ENCODE measurements at places on chromosomes 11 and 22.

- DNase-seq = peak; percentile 9
Observed at GRCh38 chr11:74611369-74611861, 19.0 kb downstream of the POLD3 start.

DNA sequence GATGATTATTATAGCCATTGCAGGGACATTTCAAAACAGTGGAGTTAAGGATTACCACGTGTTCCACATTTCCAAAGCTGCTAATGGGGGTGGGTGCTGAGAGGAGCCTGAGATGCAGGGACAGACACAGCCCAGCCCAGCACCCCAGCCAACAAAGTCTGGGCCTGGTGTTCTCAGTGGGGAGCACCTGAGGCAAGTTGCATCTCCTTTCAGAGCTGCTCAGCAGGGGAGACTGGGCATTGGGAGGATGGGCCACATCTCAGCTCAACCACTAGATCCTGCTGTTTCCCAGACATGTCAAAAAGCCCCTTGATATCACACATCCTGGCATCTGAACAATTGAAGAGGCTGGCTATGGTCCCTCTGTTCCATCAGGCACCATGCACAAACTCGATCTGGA, 458.0 kb upstream of the KIRREL3 start:
- peak; percentile 84 for DNase-seq

GRCh38 chr22:17164392-17165024, 5.4 kb upstream of the HDHD5 start:
- no peak for DNase-seq

DNA sequence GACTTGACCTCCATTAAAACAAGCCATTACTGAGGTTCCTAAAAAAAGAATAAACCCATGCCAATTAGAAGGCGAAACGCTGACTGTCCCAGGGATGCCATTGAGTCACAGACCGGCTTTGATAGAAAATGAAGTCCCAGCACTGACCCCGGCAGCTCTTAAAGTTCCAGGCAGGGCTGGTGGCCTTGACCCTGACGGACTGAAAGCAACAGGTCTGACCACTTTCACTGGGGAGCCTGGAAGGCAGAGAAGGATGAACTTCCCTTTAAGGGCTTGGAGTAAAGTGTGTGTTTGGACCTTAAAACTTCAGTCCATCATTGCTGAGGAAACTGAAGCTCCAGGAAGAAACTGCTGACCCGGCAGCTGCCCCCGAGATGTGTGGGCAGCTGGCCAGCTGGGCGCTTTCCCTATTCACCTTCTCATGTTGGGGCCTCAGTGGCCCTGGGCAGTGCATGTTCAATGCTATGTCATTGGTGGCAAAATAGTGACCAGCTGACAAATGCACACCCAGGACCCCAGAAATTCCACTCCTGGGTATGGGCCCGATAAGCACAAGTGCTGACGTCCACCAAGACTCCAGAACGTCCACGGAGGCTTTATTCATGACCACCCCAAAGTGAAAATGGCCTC, 18.9 kb upstream of the EFCAB6 start:
- no peak for DNase-seq

DNA sequence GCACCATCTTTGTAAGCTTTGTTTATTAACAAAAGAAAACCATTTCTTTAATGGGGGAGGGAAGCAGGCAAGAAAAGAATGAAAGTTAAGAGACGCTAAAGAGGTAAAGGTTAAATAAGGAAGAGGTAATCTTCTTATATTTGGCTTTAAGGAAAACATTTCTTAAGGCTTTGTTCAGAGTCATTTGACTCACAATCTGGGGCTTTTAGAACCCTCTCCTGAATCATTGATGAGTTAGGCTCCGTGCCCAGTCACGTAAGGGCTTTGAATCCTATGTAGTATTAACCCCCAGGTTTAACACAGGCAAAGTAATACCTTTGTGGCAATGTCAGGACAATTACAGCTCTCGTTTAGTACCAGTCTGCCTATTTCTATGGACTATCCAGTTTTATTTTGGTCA, 26.1 kb downstream of the MADD start:
- DNase-seq = no peak

GRCh38 chr11:61860054-61860903, 31.1 kb downstream of the FADS3 start:
- no peak for DNase-seq

DNA sequence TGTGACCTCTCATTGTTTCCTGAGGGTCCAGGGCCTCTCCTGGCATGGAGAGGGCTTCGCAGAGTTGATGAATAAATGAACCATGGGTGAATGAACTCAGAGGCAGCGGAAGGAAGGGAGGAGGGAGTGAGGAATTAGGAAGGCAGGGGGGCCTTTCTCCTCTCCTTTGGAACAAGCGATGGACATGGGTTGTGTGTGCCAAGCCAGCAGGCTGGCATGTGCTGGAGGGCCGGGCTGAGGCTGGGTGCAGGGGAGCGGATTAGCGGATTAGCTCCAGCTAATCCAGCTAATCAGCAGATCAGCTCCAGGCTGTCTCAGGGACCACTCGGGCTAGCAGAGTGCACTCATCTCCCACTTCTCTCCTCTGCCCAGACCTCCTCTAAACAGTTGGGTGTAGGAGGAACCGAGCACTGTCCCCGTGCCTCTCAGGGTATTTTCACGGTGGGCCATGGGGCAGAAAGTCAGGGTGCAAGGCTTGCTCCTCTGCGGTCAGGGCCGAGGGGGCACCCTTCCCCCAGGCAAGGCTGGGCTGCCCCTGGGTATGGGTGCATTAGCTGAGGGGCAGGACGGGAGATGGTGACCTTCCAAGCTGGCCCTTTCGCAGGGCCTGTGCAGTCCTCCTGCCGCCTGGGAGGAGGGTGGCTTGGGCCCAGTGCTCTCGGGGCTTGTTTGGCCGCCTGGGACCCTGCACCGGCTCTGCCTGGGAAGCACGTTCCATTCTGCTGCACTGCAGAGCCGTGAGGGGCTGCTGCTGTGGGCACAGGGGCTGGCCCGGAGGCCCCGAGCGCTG, 120.3 kb upstream of the B3GAT1 start:
- DNase-seq = no peak

DNA sequence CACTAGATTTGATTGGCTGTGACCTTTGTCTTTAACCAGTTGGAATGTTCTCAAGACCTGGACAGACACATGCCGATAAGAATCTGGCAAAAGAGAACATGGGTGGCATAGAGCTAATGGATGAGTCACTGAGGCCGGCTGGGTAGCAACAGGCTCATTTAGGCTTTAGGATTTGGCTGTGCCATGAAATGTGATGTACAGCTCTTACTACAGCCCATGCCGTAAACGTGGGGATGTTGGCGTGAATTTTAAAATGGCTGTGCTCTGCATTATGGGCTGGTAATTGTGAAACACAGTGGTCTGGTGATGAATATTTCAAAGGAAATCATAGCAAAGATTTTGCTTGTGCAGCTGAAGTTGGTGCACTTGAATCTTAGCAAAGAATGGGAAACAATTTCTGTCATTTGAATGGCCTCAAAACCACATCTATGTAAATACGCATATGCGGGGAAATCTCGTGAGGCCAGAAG, 332.4 kb downstream of the TBC1D22A start:
- no peak for DNase-seq

DNA sequence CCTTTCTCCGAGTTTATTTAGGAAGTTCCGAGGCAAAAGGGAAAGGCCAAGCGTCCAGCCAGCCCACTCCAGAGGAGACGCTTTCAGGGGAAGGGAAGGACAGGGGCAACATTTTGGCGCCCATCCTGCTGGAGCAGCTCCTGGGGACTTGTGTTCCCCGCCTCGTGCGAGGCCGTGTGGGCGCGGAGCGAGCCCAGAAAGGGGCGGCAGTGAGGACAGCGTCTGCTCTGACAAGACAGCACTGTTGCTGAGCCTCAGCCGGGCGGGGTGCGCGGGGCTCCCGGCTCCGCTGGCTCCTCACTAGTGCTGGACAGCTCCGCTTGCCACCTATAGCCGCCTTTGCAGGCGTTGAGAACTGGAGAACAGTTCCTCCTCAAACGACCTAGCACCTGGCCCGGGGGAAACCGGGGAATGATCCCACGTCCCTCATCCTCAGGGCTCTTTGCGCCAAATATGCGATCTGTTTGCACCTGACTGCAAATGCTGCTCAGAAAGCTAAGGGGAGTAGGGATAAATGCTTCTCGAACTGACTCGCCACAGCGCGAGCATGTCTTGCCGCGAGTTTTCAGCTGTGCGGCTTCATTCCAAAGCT, 722 bp upstream of the GUCY1A2 start:
- DNase-seq = no peak

- no peak for DNase-seq
Observed at GRCh38 chr11:64787526-64788320, 9.4 kb upstream of the SF1 start.

GRCh38 chr11:10969387-10969786, 111.5 kb upstream of the ZBED5 start:
- no peak for DNase-seq

- no peak for DNase-seq
Observed at GRCh38 chr22:45308957-45309421, 745 bp upstream of the FAM118A start.

DNA sequence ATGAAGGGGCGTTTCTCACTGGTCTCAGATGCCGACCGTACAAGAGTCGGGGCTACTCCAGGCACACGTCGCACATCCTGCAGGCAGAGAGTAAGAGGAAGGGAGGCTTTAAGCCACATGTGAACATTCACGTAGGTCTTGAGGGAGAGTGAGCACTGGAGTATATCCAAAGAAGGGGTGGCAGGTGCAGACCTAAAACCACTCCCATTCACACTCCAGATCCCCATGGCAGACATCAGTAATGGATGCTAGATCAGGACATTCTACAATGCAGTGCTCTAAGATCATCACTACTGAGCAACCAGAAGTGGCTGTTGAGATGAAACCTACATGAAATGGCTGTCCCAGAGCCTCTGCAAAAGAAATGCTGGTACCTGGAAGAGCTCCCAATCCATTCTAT, 39.0 kb downstream of the WT1 start:
- DNase-seq = no peak

- DNase-seq = no peak
Observed at GRCh38 chr11:134267966-134268365, 8.2 kb upstream of the GLB1L3 start.

GRCh38 chr22:36386351-36386899, 1.3 kb downstream of the MYH9 start:
- peak; percentile 39 for DNase-seq

GRCh38 chr22:41169157-41169556, 36.0 kb upstream of the L3MBTL2 start:
- DNase-seq = no peak

DNA sequence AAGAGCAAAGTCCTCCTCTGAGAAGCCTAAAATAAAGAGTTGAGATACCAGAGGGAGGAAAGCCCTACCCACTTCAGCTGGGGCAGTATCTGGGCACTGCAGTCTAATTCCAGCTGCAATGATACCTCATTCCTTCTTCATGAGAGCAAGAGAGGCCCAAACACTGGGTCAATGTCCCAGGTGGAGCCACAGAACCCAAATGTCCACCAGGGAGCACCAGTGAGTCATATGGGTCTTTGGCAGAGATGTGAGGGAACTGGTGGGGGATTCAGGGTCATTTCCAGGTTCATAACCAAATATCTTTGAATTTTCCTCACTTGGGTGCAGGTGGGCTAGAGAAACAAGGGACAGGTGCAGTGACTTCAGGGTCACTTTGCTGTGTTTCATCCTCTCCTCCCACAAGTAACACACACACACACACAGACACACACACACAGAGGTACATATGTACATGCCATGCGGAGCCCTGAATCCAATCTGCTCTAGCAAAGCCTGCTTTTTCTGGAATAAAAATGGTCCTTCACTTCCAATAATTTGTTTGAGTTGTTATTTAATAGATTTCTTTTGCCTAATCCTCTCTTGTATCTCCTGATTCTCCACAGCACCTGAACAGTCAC, 585.4 kb downstream of the SOX6 start:
- peak; percentile 19 for DNase-seq

DNA sequence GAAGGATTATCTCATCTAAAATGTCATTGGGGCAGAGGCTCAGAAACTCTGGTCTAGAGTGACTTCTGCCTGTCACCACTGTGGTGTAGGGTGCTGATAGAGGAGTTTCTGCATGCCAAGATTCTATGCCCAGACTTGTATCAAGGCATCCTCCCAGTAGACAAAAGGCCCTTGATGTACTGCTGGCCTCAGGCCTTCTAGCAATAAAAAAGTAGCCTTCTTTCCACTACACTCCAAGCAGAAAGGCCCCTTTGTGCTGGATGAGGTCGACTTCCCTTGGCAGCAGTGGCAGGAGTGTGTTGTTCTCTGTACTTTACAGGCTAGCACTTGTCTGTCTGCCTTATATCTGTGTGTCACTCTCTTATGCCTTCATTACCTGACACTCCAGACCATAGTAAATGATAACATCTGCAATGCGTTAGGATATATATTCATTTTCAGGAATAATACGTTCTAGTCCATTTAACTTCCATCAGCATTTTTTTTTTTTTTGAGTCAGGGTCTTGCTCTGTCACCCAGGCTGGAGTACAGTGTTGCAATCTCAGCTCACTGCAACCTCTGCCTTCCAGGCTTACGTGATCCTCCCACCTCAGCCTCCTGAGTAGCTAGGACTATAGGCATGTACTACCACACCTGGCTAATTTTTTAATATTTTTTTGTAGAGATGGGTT, 49.5 kb upstream of the RRM1 start:
- no peak for DNase-seq
